ACHN (cell line): ENCODE measurements at places on chromosomes 12 and 14.

DNA sequence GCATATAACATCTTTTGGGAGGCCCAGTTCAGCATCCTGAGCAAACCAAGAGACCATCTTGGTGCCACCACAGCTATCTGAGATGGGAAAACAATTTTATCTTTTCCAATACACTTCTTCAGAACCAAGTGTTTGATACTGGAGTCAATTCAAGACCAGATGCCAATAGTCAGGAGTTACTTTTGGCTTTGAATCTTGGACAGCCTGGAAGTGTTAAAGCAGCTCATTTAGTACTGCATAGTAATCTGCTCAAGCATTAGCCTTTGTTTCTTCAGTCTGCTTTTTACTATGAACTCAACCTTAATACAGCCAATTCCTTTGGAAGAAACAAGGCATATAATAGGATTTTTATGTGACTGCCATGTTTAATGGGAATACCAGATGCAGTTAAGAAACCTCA is 81.9 kb upstream of the TSPAN8 start:
- no peak for DNase-seq

DNA sequence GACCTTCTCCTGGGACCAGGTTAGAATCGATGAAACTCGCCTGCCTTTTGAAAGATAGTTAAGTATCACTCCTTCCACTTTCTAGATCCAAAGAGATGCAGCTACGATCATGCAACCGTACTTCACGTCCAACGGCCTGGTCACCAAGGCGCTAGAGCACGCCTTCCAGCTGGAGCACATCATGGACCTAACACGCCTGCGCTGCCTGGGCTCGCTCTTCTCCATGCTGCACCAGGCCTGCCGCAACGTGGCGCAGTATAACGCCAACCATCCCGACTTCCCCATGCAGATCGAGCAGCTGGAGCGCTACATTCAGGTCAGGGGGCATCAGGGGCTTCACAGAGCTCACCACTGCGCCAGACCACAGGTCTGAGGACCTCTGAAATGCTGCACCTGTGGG is 51.4 kb downstream of the DYNC1H1 start:
- no peak for DNase-seq

- no peak for DNase-seq
Observed at GRCh38 chr12:74794522-74794921, 256.9 kb downstream of the ATXN7L3B start.

DNA sequence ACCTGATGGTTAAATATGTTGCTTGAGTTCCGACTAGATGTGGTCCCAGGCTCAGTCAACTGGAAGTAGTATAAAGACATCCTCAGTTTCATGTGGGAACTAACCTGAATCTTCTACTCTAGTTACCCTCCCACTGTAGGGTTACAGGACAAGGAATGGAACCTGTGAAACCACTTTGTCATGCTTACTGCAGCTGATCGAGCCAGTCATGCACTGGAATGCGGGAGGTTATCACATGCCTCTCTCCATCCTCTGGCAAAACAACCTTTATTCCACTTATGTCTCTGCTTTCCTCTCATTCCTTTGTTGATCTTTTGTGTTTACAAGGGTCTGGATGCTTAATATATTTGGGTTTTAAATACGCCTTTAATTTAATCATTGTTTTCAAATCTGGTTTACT is 111.9 kb upstream of the DDHD1 start:
- no peak for DNase-seq

GRCh38 chr12:67593461-67594330 is 54.8 kb upstream of the DYRK2 start:
- no peak for DNase-seq

DNA sequence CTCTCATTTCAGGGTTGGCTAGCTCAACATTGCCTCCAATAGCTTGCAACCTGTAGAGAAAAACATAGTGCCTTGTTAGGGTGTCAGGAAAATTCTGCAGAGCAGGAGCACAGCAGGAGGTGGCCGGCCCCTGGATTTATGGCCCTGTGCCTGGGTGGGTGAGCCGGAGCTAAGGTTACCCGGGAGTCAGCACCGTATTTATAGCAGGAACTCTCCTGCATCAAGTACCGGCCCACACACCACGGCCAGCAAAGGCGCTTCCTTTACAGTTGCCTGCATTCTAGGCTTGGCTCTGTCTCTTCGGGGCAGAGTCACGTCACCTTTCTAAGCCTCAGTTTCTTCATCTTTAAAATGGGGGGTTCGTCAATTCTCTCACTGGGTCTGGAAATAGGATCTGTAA is 52.8 kb upstream of the EML1 start:
- DNase-seq, result no peak

DNA sequence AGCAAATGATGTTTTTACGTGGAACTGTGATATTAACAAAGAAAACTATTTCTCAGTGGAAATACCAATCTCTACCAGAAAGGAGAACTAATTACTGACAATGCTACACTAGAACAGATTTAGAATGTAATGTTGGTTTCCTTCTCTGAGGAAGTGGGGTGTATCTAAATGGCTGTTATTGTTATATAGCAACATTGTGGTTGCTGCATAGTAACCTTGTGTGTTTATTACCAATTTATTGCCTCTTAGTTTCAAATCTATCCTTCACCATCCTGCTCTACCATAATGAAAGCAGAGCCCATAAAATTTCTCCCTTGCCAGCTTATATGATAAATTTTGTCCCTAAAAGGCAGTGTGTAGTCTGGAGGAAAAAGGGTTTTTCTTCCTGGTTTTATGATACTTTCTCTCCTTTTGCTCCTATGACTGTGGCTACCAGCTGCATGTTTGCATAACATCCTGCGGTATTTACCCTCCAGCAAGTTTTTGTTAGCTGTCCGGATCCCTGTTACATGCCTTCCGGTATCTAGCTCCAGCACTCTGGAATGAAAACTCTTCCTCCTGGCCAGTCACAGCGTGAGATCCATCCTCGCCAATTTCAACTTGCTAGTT is 5.7 kb upstream of the KLRK1 start:
- DNase-seq, result no peak

GRCh38 chr14:34997762-34998161 is 15.0 kb downstream of the SRP54 start:
- DNase-seq, result no peak

- no peak for DNase-seq
Observed at GRCh38 chr12:75651342-75651695, 139.9 kb upstream of the KRR1 start.

DNA sequence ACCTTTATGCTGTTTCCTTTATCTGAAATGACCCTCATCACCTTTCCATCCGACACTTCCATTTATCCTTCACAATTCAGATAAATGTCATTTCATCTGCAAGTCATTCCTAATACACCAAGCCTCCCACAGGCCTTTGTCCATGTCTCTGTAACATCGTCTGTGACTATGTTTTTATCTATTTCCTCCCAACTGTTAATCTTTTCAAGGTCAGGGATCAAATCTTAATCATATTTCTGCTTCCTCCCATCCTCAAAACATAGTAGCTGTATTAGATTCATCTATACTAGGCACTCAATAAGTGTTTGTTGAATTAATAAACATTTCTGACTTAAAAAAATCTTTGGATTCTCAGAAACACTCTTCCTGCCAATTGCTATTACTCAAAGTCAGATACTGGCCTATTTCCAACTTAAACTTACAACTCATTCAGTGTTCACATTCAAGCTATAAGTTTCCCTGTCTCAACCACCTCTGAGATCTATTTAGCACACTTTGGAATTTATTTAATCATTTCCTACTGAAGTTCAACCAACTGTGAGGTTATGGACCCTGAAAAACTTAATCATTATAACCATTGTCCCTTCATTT is 100.2 kb upstream of the ALX1 start:
- DNase-seq, result no peak

GRCh38 chr12:38746744-38747143 is 158.6 kb downstream of the CPNE8 start:
- no peak for DNase-seq

DNA sequence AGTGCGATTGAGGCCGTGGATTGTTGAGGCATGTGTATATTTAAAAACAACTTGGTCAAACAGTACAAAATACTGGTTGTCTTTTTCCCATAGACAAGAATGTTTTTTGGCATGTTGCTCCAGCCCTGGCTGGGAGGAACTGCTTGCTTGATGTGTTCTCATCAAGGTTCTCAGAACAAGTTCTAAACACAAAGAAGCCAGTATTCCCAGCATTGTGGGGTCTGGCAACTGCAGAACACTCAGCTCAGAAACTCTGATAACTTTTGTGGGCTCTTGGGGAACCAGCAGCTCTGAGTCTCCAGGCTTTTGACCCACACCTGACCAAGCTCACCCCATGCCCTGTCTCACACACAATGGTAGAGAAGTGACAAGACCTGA is 27.1 kb upstream of the DICER1 start:
- DNase-seq, result no peak

DNA sequence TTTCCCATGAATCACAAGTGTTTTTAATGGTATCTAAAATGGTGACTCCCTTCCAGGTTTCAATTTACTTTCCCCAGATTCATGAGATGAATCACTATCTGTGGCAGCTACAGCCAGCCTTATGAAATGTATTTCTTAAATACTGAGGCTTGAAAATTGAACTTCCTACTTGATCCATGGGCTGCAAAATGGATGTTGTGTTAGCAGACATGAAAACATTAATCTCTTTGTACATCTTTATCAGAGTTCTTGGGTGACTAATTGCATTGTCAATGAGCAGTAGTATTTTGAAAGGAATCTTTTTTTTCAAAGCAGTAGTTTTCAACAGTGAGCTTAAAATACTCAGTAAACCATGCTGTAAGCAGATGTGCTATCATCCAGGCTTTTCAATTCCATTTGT is 250.8 kb downstream of the SLC6A15 start:
- no peak for DNase-seq

DNA sequence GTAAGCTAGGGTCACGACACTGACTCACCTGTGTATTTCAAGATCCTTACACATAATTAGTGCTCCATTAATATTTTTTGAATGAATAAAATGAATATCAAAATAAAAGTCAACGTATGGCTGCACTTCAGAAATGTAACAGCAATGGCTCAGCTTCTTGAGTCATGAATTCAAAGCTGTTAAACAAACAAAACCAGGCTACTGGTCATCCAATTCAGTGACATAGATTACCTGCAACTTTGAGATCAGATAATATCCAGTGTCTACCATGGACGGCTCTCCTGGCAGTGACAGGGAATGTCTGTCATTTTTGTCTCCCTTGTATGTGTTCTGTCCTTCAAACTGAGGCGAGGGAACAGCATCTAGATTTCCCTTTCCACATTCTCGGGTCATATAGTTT is 225.6 kb downstream of the EFCAB11 start:
- no peak for DNase-seq

DNA sequence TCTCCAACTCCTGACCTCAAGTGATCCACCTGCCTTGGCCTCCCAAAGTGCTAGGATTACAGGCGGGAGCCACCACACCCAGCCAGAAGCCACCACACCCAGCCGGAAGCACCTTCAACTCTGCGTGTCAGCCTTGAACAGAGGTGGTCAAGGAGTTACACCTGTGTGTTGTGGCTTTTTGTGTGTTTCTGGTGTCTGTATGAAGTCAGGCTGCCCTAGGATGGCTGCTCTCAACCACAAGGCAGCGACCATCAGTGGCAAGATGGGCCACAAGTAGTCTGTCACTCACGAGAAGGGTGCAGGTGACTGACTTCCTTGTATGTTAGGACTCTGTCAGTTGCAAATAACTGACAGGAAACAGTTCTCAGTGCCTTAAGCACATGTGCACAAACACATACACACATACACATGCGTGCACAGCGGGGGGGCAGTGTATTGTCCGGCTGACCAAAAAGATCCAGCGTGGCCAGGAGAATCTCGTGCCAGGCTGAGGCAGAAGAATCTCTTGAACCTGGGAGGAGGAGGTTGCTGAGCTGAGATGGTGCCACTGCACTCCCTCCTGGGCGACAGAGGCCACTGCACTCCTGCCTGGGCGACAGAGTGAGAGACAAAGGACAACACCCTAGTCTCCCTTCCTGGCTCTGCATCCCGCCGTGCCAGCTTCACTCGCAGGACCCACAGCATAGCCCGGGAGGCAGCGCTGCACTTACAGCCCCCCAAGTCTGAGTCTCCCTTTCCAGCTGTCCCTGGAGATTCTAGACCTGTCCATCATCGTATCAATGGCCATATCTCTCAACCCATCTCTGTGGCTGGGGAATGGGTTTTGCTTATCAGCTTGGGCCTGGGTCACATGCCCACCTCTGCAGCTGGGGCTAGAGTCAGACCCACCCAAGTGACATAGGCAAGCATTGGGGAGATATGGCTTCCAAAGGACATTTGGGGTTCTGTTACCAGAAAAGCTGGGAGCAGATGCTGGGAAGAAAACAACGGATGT is 13.7 kb downstream of the P2RX4 start:
- DNase-seq, result peak; percentile 29

DNA sequence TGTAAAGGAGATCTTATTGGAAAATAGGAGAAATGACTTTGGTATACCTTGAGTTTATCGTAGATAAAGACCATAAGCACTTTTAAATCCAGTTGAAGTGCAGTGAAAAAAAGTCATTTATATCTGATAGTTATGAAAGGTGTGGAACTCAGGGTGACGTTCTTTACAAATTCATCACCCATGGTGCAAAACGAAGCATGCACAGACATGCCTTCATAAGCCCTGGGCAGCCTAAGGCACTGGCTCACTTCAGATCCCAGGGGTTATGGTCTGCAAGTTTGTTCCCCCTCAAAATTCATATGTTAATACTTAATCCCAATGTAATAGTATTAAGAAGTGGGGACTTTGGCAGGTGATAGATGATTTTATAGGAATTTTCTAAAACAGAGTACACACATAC is 1216.4 kb upstream of the USP15 start:
- no peak for DNase-seq

DNA sequence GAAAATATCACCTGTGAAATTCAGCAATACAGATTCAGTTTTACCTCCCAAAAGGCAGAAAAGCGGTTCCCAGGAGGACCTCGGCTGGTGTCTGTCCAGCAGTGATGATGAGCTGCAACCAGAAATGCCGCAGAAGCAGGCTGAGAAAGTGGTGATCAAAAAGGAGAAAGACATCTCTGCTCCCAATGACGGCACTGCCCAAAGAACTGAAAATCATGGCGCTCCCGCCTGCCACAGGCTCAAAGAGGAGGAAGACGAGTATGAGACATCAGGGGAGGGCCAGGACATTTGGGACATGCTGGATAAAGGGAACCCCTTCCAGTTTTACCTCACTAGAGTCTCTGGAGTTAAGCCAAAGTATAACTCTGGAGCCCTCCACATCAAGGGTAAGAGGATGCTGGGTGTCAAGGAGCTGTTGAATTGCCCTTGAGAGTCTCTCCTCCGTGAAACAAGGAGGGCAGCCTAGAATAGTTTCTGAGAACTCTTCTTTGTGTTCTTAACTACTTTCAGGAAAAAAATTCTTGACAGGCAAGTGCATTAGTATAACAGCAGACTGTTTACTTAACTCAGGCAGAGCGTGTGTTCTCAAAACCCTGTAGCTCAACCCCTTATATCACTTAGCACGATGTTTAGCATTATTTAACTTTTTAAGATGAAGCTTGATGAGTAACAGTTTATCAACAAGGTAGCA is 7.7 kb downstream of the TDP1 start:
- DNase-seq, result no peak

DNA sequence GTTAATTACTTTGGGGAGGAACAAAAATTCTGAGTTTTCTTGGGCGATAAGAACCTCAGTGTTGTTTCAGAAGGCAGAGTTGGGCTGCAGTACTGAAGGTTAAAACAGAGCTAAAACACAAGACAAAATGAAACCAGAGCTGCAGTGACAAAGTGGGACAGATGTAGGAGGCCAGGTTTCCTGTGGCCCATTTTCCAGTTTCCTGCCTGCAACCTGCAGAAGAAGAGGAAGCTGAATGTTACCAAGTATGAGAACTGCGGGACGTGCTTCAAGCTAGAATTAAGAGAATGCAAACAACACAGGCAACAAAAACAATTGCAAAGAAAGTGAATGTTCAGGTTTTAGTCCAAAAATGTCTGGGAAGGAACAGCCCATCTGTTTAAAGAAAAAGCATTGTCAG is 17.8 kb downstream of the ELK3 start:
- no peak for DNase-seq
